ENCODE measurements at places on chromosomes 1 and 21.

DNA sequence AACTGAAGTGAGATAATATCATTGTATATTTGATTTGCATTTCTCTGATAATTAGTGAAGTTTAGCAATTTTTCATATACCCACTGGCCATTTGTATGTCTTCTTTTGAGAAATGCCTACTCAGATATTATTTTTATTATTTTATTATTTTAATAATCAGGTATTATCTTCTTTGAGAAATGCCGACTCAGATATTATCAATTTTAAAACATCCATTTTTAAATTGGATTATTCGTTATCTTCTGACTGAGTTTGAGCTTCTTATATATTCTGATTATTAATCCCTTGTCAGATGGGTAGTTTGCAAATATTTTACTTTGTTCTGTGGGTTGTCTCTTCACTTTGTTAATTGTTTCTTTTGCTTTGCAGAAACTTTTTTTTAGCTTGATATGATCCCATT lies 37.7 kb downstream of the KMO start:
- no peak for DNase-seq

DNA sequence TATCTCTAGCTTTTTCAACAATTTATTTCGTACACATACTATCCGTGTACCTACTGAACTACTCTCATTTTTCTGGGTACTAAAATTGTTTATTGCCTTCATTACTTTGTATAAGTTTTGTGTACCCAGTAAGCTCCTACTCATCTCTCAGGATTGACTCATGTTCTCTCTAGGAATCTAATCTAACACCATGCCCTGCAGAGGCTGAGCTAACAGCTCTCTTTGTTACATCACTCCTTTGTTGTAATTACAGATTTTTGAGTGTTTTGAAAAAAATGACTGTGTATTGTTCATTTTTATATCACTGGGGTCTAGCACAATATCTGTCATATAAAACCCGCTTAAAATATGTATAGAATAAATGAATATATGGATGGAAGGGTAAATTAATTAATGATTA lies 167.1 kb downstream of the ATP6V1G3 start:
- DNase-seq: no peak

DNA sequence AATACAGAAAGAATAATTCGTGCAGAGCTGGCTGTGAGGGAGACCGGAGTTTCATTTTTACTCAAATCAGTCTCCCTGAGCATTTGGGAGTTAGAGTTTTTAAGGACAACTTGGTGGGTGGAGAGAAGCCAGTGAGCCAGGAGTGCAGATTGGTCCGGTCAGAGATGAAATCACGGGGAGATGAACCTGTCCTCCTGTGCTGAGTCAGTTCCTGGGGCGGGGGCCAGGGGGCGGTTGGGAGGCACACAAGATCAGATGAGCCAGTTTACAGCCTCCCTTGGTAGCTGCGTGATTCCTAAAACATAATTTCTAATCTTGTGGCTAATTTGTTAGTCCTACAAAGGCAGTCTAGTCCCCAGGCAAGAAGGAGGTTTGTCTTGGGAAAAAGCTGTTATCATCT lies 1267.9 kb downstream of the AMY1C start:
- DNase-seq: no peak

GRCh38 chr21:16519036-16519435 lies 789.3 kb downstream of the USP25 start:
- no peak for DNase-seq

- DNase-seq: no peak
Observed at GRCh38 chr1:106072909-106073600, 983.4 kb upstream of the PRMT6 start.

GRCh38 chr1:214640431-214641213 lies 37.6 kb downstream of the CENPF start:
- DNase-seq: no peak

DNA sequence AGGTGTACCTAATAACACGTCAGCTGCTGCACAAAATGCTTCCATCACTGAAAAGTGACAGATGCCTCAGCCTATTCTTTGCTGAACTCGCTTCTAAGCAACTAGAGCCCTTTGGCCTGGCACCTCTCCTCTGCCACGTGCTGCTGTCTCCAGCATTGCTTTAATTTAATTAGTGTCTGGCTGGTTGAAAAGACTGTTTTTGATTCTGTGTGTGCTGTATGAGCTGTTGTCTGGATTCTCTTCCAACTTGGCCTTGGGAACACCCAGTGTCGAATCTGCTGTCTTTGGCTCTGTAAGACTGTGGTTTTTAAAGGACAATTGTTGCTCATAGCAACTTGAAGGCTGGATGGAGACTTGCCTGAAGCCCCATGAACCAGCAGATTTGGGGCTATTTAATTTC lies 109.5 kb downstream of the PSMG1 start:
- DNase-seq: no peak

DNA sequence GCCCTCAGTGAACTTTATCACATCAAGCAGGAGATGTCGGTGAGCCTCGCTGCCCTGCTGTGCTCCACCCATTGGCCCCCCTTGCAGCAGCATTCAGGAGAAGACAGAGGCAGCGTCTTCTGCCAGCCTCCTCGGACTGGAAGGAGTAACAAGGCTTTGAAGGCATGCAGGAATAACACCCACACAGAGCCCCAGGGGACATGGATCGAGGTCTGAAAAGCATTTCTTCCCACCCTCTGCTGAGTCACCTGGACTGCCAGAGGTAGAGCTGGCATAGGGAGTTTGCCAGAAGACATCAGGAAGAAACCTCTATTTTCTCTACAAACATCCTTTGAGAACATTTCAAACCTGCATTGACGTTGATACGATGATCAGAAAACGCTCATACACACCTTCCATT lies 42.9 kb downstream of the COL18A1 start:
- DNase-seq: no peak

Data from left lung (tissue), 14 donors.